ENCODE measurements at places on chromosomes 6 and 20. TPM values are rescaled to one million over a fixed set of nuclear protein-coding genes. Genes with fewer than 3 reads are reported as not detected.

C6orf15 gene
- not detected for polyA plus RNA-seq

NRN1 gene
- polyA plus RNA-seq = 7.7 TPM

LY6G6F gene
- 0.21 TPM for polyA plus RNA-seq

TRIM39 gene
- polyA plus RNA-seq = 12.9 TPM

CAGE1 gene
- polyA plus RNA-seq = 0.20 TPM

OPRL1 gene
- polyA plus RNA-seq = 1.2 TPM

BEND6 gene
- polyA plus RNA-seq = 4.7 TPM

C6orf132 gene
- 5.0 TPM for polyA plus RNA-seq

CLDN20 gene
- polyA plus RNA-seq = 0.38 TPM

HTR1E gene
- polyA plus RNA-seq = 0.64 TPM

OOEP gene
- polyA plus RNA-seq = 0.37 TPM
